ENCODE measurements at places on chromosomes 6 and 20.

DNA sequence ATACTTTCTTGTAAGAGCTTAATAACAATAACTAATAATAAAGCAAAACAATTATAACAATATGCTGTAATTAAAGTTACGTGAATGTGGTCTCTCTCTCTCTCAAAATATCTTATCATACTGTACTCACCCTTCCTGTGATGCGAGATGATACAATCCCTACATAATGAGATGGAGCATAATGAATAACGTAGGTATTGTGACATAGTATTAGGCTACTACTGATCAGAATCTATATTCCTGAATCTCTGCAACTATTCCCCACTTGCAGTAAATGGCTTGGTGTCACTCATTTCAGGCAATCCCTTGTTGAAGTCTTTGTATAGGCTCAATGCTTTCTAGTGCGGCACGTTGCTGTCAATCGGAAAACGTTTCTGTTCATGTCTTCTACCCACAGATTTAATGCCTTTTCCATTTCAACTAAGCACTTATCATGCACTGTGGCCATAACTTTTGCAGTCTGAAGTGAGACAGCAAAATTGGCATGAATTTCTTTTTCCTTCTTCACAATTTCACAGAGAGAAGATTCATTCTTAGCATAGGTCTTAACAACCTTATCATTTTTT is 32.3 kb downstream of the MOXD1 start:
- no peak for DNase-seq

GRCh38 chr6:155185544-155185943 is 78.3 kb upstream of the CLDN20 start:
- DNase-seq, result no peak

DNA sequence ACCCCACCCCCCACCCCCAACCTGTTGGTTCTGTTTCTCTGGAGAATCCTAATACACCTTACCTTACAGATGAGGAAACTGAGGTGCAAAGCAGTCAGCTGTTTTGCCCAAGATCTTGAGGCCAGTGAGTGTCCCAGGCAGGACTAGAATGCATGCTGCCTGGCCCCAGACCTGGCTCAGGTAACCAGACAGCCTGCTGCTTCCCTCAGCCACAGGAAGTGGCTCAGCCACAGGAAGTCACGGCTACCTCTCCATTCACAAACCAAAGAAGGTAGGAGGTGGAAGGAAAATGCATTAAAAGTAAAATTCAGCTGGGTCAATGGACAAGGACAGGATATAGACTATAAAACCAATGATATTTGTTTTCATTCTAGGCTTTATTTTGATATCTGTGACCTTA is 517.6 kb downstream of the CD83 start:
- DNase-seq, result no peak

- DNase-seq, result no peak
Measured at GRCh38 chr6:134491477-134491876, 173.6 kb upstream of the SGK1 start.

GRCh38 chr20:1702328-1702727 is 44.7 kb upstream of the SIRPG start:
- peak; percentile 93 for DNase-seq

- DNase-seq, result no peak
Measured at GRCh38 chr20:62581308-62581707, 61.0 kb upstream of the SLCO4A1 start.

- no peak for DNase-seq
Measured at GRCh38 chr6:76792394-76792793, 670.9 kb downstream of the HTR1B start.

GRCh38 chr6:135475292-135475886 is 22.2 kb downstream of the AHI1 start:
- no peak for DNase-seq

DNA sequence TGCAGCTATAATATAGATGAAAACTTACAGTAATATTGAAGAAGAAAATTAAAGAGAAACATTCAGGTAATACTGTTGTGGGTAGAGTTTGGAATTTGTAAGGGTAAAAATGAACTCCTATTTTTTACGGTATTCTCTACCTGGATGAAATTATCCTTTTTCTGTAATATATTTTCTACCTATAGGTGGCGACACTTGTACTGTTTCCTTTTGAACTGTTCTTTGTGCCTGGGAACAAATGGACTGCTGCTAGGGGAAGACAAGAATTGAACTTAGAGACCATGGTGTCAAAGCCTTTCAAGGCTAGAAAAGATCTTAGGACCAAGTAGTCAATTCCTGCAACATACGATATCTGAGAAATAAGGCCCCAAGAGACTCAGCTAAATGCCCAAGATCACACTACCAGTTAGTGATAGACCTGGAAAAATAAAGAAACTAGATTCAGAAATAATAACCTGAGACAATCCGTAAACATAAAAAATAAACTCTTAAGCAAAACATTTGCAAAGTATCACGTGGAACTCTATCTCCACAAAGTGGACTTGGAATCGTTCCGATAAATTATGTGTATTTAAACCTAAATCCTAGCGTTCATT is 383.8 kb downstream of the TFAP2A start:
- peak; percentile 59 for DNase-seq

GRCh38 chr6:42131531-42131930 is 10.9 kb downstream of the C6orf132 start:
- DNase-seq, result no peak

DNA sequence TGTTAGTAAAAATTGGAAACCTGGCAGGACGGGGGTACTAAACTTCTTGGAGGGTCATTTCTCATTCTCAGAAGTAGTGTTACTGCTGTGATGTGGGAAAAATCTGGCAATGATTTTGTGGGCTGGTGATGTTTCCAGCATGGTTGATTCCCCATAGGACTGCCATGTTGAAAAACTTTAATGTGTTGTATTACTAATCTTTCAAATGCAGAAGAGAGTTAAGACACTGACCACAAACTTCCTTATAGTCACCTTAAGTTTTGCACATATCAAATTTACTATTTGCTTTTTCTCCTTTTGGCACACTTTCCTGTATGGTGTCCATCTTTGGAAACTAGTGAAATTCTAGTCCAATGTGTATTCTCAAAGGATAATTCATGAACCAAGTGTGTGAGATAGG is 236.2 kb upstream of the TAB2 start:
- no peak for DNase-seq

- no peak for DNase-seq
Measured at GRCh38 chr6:160348223-160349019, at the start of gene SLC22A3. Gene SLC22A3 (plus strand): TSS chr6:160348378. CDS start chr6:160348420, 42 bp downstream.

- DNase-seq, result no peak
Measured at GRCh38 chr6:3328145-3328544, 69.4 kb downstream of the PSMG4 start.

DNA sequence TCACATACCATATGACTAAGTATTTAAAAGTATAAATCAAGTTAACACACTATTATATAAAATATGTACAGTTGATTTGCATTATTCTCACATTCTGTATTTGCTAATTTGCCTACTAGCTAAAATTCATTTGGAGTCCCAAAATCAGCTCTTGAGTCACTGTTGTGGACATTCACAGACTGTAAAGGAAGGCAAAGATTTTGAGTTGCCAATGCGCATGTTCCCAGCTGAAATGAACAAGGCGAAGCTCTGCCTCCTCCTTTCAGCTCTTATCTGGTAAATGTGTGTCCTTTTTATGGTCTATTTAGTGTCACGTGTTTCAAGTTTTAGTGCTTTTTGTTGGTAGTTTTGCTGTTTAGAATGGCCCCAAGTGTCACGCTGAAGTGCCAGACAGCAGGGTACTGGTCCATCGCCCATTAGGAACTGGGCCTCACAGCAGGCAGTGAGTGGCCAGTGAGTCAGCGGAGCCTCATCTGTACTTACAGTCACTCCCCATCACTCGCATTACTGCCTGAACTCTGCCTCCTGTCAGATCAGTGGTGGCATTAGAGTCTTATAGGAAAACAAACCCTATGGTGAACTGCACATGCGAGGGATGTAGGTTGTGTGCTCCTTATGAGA is 87.2 kb upstream of the ADTRP start:
- no peak for DNase-seq

DNA sequence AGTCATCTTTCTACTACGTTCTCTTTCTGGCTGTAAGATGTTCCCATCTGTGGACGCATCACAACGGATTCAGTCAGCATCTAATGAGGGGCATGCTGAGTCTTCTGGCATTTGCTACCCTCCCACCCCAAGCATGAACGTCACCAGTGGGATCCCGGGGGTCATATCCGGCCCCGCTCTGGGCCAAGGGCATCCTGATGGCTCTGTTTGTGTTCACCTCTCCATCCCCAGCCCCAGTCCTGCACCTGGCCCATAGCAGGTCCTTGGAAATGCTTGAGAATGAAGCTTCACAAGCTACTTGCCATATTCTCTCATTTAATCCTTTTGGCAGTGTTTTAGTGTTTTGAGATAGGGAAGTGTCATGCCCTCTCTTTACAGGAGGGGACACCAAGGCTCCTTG is 14.9 kb downstream of the APCDD1L start:
- DNase-seq, result no peak

DNA sequence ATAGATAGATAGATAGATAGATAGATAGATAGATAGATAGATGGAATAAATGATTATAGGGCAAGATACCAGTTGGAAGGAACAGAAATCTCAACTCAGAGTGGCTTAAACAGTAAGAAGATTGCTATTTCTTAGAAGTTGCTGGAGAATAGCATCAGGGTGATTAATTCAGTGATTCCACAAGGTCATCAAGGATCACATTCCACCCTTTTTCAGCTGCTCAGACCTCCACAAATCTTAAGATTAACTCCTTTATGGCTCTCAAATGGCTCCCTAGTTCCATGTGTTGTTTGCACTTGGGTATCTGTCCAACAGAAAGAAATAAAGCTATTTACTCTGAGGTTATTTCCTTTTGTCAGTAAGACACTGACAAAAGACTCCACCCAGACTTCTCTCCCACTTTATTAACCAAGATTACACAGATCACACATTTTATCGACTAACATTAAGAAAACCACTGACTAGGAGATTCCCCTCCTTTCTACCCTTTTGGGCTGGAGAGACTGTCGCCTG is 68.3 kb upstream of the KIF16B start:
- DNase-seq, result no peak

GRCh38 chr6:121791396-121792315 is 356.2 kb downstream of the GJA1 start:
- peak; percentile 11 for DNase-seq

DNA sequence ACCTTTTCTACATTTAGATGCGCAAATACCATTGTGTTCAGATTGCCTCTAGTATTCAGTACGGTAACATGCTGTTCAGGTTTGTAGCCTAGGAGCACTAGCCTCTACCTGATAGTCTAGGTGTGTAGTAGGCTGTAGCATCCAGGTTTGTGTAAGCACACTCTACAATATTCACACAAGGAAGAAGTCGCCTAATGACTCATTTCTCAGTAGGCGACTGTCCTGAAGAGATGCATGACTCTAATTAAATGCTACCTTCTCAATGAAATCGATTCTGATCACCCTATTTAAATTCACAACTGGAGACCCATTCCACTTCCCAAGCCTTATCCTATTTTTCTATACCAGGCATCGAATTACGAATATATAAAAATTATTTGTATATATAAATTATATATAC is 1.3 kb downstream of the MCUR1 start:
- DNase-seq, result peak; percentile 32

DNA sequence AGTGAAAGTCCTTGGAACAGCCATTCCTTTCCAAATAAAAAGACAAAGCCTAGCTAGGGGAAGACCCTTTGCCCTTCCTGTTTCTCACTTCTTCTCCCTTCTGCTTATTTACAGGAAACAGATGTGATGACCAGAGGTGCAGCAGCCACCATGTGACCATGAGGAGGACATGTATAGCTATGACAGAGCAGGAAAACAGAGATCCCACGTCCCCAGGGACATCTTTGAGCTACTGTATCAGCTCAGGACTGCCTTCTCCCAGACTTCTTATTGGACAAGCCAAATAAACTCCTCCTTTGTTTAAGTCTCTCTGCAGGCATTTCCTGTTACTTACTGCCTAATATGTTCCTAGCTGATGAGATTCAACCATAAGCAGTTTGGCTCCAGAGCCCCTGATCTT is 133.1 kb upstream of the MLN start:
- peak; percentile 52 for DNase-seq

DNA sequence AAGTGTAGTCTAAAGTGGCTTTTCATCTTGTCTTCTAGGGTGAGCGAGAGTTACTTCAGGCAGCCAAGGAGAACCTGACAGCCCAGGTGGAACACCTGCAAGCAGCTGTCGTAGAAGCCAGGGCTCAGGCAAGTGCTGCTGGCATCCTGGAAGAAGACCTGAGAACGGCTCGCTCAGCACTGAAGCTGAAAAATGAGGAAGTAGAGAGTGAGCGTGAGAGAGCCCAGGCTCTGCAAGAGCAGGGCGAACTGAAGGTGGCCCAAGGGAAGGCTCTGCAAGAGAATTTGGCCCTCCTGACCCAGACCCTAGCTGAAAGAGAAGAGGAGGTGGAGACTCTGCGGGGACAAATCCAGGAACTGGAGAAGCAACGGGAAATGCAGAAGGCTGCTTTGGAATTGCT is 27.1 kb downstream of the C20orf173 start:
- peak; percentile 86 for DNase-seq

DNA sequence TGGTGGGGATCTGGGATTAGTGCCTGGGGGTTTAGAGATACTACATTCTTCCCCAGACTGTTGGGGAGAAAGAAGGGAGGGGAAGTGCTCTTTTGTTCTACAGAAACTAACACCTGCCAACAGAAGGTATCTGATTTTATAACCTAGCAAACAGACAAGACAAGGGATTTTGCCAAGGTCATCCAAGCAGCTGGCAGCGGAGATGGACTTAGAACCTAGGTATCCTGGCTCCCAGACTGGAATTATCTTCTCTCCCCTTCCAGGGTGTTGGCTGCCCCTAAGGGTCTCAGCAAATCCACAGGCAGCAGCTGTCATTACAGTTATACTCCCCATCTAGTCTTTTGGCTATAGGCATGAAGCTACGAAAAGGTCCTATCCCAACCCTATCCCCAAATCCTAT is 8.4 kb downstream of the SDC4 start:
- DNase-seq, result no peak

GRCh38 chr6:108673602-108674001 is 112.9 kb downstream of the FOXO3 start:
- DNase-seq, result no peak

- DNase-seq, result no peak
Measured at GRCh38 chr20:13286607-13287006, 65.5 kb downstream of the ISM1 start.

DNA sequence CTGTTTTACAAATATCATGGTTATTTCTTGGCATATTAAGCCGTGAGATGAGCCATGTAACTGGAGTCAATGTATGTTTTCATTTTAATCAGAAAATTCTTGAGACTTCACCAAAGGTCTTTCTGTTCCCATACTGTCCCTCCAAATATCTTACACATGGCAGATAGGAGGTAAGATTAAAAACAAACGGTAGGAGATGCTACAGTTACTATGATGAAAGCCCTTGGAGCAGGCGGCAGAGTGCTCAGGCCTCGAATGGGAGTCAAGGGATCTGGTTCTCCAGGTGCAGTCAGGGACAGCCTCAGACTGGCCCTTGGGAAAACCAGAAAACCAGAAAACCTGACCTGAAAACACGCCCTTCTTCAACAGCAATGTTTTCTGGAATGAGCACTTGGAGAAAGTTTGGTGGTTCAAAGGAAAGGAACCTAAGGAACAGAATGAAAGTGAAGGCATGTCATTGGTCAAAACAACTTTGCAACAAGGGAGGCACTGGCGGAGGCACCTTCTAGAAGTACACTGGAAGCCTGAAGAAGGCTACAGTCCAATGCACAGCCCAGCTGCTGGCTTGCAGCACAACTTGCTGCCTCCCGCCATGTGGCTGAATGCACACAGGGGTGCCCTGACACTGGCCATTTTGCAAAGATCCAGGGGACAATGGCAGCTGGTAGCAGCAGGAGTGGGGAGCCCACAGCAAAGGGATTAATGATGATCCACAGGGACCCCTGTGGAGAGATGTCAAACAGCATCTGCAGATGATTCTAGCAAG is 17.4 kb upstream of the FOXO3 start:
- DNase-seq, result no peak

- no peak for DNase-seq
Measured at GRCh38 chr20:58523971-58524315, 8.7 kb upstream of the APCDD1L start.

Measured in NB4 (cell line).